ENCODE measurements at places on chromosomes 4 and X. TPM values are rescaled to one million over a fixed set of nuclear protein-coding genes. Genes with fewer than 3 reads are reported as not detected.
A peak's percentile ranks its signal among the peaks of the same experiment; 100 is the strongest.

PAGE4 gene
- not detected for total RNA-seq

FBXO8 gene
- total RNA-seq, result 23.1 TPM

DNA sequence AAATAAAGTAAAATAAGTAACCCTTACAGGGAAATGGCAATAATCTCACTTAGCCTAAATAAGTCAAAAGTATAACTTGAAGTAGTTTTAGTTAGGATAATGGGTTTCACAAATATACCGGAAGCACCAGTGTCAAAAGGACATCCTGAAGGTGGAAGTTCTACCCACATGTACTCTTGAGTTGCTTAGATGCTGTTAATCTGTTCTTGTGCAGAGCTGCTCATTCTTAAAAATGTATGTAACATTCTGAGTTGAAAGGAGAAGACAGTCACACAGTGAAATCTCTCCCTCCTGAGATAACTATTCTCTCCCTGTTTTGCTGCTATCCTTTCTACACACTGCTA is 11.2 kb upstream of the CCNG2 start:
- DNase-seq, result no peak

GRCh38 chrX:147342197-147342596 is 527.7 kb upstream of the CXorf51A start:
- no peak for DNase-seq

TNIP3 gene
- total RNA-seq, result not detected

DNA sequence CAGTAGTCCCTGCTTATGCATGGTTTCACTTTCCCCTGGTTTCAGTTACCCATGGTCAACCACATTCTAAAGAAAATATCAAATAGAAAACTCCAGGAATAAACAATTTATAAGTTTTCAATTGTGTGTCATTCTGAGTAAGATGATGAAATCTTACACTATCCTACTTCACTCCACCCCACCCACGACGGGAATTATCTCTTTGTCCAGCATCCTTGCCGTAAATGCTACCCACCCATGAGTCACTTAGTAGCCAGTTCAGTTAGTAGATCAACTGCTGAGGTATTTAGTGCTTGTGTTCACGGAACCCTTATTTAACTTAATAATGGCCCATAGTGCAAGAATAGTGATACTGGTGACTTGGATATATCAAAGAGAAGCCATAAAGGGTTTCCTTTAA is 91.4 kb downstream of the KLHL13 start:
- DNase-seq, result no peak

GAGE13 gene
- total RNA-seq, result not detected

GPR119 gene
- not detected for total RNA-seq

MGARP gene
- total RNA-seq, result 0.69 TPM

DMP1 gene
- 3.0 TPM for total RNA-seq

XK gene
- 7.4 TPM for total RNA-seq

DNA sequence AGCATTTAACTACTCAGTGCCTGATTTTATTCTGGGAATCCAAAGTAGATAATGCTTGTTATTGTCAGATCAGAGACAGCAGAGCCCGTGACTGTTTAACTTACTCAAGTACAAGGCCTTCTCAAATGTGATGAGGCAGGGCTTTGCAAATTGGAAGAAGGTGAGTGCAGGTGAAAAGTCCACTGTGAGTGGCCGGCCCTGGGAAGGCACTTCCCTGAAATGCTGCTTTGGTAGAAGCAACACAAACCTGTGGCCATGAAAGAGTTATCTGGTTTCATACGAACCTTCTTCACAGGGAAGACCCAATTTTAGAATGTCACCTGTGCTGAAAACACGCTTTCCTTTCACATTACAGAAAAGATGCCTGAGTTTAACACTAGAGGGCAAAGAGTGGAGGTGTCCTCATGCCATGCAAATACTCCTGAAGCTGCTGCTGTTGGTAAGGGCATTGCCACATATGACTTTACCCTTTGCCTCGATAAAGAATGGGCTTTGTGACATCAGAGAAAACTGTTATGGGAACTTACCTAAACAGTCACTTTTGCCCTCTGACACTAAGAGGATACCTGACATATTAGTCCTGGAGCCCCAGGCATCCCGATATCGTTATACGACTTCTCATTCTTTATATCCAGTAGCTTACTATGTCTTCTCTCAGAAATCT is 8.0 kb downstream of the PPARGC1A start:
- DNase-seq, result no peak

- no peak for DNase-seq
These were observed 65.2 kb upstream of the SLC7A11 start for GRCh38 chr4:138307319-138307718.

DNA sequence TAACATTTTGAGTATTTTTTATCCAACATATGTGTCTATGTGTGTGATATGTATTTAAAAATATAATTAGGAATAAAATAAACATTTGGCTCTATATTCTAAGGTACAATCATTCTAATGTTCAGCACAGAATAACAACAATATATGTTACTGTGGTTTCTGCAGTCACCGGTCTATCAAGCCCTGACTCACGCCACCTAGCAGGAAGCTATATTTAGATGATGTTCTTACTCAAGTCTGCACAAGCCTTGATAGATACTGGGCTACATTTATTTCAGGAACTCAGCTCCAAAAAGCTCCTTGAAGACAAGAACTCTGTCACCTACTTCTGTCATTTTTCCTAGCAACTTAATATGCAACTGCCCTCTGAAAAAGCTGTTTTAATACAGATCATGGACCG is 152.0 kb upstream of the FTHL17 start:
- no peak for DNase-seq

GRCh38 chr4:175456131-175456530 is 355.9 kb downstream of the GPM6A start:
- no peak for DNase-seq

DTHD1 gene
- not detected for total RNA-seq

DNA sequence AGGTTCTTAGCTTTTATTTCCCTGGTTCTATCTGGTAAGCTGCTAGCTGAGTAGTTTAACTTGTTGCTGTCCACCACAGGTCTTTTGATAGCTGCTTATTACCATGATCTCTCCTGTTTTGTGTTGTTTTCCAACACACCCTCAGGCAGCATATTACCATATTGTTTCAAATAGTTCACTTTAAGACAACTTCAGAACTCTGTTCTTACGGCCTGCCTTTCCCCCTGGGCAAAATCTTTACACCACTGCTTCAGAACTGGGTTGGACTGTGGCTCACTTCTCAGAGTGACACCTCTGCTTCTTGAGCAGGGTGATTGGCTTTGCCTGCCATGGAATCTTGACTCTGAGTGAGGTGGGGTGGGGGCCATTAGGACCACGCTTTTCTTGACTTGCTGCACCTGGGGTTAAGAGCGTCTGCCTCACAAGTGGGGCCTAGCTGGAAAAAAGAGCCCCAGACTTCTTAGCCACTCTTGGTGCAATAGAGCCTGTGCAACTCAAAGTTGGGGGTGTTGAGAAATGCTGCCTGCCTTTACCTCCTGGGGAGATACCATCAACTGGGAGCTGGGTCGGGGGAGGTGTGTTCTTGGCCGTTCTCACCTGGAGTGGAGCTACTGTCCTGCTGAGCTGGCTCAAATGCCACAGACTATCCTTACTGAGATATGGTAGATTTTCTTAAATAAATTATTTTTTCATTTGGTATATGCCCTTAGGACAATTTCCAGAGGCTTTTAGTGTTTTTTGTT is 23.4 kb downstream of the USP9X start:
- no peak for DNase-seq

GRCh38 chrX:153662266-153662665 is 11.3 kb downstream of the PNCK start:
- peak; percentile 47 for DNase-seq

GRCh38 chr4:70594196-70594595 is 2.1 kb downstream of the AMBN start:
- DNase-seq, result no peak

IL13RA1 gene
- total RNA-seq, result 1.1 TPM

- no peak for DNase-seq
These were observed 44.9 kb downstream of the SPANXN1 start for GRCh38 chrX:145292218-145292617.

- DNase-seq, result no peak
These were observed 173.8 kb downstream of the NSUN7 start for GRCh38 chr4:40923316-40924095.

DNA sequence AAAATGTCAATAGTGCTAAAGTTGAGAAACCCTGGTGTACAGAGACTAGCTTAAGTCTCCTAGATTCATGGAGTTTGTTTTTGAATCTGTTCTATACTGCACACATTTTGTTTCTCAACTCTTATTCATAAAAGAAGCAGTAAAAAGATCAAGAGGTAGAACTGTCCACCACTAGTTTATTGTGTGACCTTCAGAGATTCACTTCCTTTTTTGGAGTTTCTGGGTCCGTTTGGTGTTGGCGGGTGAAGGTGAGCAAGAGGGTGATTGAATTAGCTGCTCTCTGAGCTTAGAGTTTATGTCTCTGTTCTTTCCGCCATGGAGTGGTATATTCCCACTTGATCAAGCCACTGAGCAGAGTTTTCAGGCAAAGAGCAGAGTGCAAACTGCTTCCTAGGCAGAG is 21.4 kb upstream of the PLAC1 start:
- no peak for DNase-seq

GRCh38 chr4:1463088-1463926 is 57.1 kb upstream of the NKX1-1 start:
- DNase-seq, result peak; percentile 79

DNA sequence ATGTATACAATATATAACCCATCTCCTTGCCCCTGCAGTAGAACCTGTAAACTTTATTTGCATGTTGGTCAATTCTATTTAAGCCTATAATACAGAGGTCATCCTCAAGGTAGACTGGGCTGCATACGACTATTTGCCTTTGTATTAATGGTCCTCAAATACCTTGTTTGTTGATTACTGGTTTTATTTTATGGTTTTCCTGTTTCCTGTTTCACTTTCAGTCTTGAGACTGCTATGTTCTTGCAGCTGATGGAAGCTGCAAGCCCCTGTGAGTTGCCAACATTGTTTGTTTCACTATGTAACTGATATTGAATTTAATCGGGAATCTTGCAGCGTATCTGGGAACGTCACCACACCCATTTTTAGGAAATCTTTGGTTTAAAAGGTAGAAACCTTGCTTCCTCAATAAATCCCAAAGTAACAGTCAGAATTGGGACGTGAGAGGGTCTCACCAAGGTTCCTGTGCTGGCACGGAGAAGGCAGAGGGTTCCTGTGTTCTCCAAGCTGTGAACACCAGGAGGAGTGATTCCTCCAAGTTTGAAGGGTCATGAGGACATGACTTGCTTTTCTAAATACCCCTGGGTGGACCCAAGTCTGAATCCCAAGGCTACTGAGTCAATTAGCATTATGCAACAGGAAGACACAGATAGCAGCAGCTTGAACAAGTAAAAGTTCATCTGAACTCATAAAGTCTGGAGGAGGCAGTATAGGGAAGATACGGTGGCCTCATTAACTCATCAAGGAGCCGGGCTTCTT is 110.6 kb upstream of the PNPLA4 start:
- DNase-seq, result no peak

DNA sequence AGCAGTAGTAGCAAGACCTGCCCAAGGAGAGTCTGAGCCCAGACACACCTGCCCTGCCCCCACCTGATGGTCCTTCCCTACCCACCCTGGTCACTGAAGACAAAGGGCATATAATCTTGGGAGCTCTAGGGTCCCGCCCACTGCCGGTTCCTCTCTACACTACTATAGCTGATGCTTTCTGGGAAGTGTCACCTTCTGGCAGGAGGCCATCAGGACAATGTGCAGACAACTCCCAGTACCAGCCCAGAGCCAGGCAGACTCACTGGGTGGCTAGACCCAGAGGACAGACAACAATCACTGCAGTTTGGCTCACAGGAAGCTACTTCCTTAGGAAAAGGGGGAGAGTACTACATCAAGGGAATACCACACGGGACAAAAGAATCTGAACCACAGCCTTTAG is 312.7 kb downstream of the SPRY1 start:
- DNase-seq, result no peak

FUNDC1 gene
- 19.3 TPM for total RNA-seq

DNA sequence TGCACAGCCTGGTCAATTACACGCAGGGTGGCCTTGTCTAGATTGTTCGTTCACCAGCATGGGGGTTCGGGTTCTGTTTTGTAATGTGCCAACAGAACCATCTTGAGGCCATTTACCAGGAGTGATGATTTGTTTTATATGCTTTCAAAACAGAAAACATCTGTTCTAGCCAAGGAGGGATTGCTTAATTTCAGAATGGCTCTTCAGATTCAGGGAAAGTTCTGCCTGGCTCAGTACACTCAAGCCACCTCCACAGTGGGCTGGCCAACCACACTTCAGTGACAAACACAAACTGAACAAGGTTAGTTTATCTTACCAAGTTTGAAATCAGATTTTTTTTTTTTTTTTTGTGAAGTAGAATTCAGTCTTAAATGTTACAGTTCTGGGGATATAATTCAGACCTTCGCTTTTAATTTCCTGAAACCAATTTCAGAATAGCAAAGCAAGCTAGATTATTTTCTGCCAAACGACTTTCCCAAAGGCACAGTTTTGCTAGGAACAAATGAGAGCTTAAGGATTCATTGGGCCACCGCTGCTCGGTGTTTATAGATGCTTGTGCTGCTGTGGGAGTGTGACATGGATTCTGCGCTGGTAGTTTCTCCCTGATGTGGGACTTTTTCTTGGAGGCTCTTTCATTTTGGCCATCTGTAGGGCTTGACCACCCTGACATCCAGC is 23.4 kb downstream of the SMS start:
- DNase-seq, result no peak

BEND2 gene
- total RNA-seq, result not detected

DNA sequence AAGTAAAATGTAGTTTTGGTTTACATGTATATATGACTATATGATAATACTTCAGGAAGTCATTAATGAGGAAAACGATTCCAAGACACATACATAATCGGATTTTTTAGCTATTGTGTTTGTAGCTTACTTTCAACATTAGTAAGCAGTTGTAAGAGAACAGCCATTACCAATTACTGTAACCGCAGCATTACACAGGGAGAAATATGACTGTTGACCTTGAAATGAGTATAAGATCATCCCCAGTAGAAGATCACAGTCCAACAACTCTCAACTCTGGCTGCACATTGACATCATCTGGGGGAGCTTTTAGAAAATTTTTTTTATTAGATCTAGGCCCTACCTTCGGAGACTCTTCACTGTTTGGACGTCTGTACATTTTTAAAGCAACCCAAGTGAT is 762.0 kb upstream of the MAGEB2 start:
- DNase-seq, result no peak

PAGE1 gene
- total RNA-seq, result not detected

GRCh38 chrX:51759055-51759839 is 16.0 kb downstream of the GSPT2 start:
- no peak for DNase-seq

HDX gene
- 14.3 TPM for total RNA-seq

DNA sequence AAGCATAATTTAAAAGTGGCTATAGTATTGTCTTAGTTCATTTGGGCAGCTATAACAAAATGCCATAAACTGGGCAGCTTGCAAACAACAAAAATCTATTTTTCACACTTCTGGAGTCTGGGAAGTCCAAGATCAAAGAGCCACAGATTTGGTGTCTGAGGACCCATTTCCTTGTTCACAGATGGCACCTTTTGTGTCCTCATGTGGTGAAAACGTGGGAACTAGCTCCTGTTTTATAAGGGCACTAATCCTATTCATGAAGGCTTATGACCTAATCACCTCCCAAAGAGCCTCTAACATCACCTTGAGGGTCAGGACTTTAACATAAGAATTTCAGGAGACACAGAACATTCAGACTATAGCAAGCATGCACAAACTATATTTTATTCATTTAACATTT is 126.5 kb upstream of the WDFY3 start:
- DNase-seq, result no peak

- DNase-seq, result no peak
These were observed 50.8 kb downstream of the PPEF1 start for GRCh38 chrX:18757956-18758932.

SLC30A9 gene
- total RNA-seq, result 70.2 TPM

All from glutamatergic neuron (in vitro differentiated cells).